ENCODE measurements at places on chromosomes 12 and 14. TPM values are rescaled to one million over a fixed set of nuclear protein-coding genes. Genes with fewer than 3 reads are reported as not detected.

DNA sequence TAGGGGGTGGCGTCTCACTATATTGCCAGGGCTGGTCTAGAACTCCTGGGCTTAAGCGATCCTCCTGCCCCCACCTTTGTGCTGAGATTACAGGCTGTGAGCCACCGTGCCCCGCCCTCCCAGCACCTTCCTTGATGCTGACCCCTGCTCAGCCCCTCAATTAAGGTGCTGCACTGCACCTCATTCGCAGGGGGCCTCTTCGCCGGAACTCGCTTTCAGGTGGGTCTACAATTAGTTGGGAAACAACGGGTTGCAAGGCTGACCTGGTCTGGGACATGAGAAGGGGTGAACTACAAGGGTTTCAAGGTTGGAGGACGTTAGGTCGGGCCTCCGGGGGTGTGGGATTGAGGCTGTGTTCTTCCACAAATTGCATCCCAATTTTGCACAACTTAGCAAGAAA lies 1.2 kb upstream of the NOP2 start:
- DNase-seq: no peak

DNA sequence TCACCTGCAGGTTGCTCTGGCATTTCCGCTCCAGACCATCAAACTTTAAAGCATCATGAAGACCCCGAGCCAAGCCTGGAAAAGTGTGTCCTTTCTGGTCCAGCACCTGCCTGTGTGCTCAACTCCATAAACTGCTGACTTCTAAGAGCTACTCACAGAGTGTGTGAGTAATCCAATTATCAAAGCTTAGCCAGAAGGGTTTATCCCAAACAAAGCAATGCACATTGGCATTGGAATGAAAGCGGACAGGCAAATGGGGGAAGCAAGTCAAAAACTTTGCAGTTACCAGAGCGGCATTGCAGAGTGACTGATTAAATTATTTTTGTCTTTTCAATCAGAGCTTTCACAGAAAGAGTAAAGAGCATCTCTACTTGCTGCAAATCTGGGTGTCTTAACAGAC lies 1262.4 kb upstream of the SEL1L start:
- DNase-seq: no peak

- no peak for DNase-seq
Observed at GRCh38 chr12:100584256-100584655, 10.8 kb downstream of the GAS2L3 start.

DNA sequence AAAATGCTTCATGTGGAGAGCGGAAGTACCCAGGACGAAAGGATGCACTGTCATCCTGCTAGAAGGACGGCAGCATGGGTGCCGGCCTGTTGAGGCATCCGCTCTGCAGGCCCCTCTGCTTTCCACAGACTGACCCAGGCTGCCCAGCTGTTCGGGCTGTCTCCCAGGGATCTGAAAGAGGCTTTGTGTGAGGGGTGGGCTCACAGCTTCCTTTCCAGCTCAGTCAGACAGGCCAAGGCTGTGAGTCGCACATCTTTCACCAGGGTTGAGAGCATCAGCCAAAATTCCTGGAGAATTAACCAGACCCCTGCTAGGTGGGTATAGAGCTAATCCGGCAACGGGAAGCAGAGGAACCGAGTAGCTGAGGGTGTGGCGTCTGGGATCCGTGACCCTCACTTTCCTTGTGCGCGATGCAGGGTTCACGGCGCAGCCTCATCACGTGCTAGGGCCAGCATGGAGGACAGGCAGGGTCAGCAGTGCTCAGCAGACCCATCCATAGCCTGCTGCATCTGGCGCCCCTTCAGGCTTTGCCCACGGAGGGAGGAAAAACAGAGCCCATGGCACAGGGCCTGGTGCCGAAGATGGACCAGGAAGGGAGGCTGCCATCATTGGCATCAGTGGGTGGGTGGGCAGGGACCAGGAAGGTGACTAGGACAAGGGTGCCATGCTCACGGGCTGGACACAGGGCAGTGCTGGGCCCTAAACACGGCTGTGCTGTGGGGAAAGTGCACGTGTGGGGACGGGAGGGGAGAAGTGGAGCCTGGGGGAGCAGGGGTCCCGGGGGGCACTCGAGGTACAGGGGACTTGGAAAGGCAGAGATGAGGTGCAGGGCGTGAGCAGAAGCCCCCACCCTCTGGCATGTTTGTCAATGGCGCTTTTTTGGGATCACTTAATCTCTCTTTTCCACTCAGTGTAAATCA lies 9.2 kb upstream of the SIVA1 start:
- peak; percentile 65 for DNase-seq

Gene ACTR10
- polyA plus RNA-seq: 101 TPM

DNA sequence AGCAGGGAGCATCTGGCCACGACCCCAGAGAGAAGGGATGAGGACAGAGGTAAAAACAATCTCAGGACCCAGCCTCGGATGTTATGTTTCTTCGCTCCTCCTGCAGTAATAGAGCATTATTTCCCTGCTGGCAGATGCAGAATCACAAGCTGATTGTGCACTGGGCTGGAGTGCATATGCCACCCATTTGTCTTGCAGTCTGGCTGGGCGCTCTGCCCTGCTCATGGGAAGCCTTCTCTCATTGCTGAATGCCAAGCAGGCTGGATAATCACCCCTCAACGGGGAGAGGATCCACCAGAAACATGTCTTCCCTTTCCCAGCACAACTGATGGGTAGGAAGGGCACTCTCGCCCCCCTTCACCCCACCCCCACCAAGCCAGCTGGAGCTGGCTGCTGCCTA lies 8.5 kb upstream of the VASH1 start:
- no peak for DNase-seq

DNA sequence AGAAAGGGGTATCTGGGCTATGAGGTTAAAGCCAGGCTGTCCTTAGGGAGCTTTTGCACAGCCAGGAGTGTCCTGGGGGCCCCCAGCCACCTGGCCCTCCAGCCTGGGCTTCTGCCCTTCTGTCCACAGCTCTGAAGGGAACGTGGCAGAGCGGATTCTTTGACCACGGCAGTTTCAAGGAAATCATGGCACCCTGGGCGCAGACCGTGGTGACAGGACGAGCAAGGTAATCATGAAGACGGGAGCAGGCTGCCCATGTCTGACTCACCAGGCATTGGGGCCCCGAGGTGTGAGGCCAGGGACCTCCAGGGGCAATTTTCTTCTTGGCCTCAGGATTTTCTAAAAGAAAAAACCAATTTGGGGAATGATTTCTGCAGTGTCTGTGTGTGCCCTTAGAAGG lies 53.1 kb downstream of the FOXN4 start:
- no peak for DNase-seq

GRCh38 chr12:13431041-13431440 lies 234.5 kb downstream of the EMP1 start:
- DNase-seq: no peak

Measured in left lung (tissue), 14 donors.